Sigmoid colon (tissue), 7 donors: ENCODE measurements at places on chromosomes 5 and 9. TPM values are rescaled to one million over a fixed set of nuclear protein-coding genes. Genes with fewer than 3 reads are reported as not detected.

TPM2 gene
- total RNA-seq: 6,773 TPM

FYB1 gene
- 11.1 TPM for total RNA-seq

GARIN3 gene
- total RNA-seq: not detected

TAF11L5 gene
- not detected for total RNA-seq

TAF11L14 gene
- total RNA-seq: not detected
